Activated CD8-positive, alpha-beta T cell treated with anti-CD3 and anti-CD28 coated beads, Interleukin-2, amount 10 ng/mL, durations not matched to agents 7 days and 5 days (primary cell): ENCODE measurements at places on chromosomes 12 and 14.

DNA sequence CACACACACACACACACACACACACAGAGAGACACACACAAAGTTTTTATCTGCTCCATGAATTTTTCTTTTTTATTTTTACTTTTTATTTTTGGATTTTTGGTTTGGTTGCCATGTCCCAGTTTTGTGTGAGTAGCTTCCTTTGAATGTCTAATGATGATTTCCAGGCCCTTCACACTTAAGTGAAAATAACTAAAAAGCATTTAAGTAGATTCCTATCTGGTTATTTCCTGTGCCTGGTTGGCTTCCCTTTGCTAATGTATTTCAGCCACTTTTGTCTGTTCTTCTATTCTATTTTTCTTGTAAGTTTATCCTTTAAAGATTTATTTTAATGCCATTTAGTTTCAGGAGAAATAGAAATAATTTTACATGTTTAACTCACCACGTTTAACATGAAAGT is 755.4 kb downstream of the SLC6A15 start:
- DNase-seq = no peak

DNA sequence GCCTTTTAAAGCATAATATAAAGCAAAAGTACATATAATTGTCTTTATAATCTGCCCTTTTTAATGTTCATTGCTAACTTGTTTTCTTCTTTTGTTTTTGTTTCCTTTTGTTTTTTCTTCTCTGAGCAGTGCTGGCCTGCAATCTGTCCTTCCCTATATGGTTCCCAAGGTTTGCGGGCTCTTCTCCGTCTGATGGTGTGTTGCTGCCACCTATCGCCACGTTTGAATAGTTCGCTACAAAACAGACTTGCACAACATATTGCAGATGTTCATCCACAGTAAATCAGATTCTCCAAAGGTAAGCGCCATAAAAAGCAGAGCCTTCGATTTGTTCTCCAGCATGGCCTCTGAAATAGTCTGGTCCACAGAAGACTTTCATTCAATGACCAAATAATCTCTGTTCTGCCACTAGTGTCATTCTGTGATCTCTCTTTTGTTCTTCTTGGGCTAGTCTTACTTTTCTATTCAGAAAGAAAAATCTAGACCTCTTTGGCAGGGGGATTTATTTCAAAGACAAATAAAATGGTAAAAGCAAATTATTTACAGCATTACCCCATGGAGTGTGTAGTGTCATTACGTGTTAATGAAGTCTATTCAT is 33.5 kb downstream of the C12orf50 start:
- peak; percentile 51 for DNase-seq

GRCh38 chr12:103547376-103547775 is 39.7 kb upstream of the STAB2 start:
- no peak for DNase-seq

- DNase-seq = no peak
Observed at GRCh38 chr14:21937996-21938395, 264.4 kb upstream of the OR4E1 start.

- no peak for DNase-seq
Observed at GRCh38 chr12:46659032-46659650, 166.7 kb downstream of the SLC38A4 start.

DNA sequence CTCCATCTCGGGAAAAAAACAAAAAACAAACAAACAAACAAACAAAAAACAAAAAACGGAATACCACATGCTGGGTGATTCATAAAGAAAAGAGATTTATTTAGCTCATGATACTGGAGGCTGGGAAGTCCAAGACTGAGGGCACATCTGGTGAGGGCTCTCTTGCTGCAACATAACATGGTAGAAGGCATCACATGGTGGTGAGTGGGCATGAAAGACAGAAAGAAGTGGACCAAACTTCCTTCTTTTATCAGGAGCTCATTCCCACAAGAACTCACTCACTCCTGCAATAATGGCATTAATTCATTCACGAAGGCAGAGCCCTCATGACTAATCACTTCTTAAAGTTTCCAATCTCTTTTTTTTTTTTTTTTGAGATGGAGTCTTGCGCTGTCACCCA is 8.0 kb upstream of the LGMN start:
- no peak for DNase-seq

DNA sequence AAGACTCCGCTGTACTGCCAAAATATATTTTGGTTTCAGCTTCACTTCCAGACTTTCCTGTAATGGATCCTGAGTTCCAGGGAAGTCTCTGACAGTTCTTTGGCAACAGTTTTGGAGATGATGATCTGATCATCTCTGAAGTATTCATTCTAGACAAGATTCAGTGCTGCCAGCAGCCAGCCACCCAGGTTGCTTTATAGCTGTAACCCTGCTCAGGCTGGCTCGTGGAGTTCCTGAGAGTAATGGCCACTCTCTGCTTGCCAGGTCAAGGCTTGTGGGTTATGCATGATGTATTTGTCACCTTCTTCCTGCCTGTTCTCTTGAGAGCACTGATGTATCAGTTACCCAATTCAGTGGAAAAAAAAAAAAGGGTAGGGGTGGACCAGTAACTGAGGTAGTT is 124.3 kb downstream of the PPHLN1 start:
- no peak for DNase-seq

DNA sequence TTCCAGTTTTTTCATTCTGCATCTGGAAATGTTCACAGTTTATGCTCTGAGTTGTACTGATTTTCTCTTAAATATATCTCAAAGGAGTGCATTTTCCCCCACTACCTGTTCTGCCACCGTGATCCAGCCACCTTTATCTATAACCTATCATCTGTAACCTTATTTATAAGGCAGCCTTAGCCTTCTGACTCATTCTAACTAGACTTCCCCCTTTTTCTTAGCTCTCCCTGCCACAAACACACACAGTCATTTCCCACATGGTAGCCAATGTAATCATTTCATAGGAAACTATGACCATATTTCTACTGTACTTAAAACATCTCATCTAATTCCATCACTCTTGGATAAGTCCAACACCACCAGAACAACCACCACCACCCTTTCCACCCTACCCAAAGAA is 10.8 kb upstream of the GYS2 start:
- no peak for DNase-seq

- no peak for DNase-seq
Observed at GRCh38 chr12:112017041-112017440, 3.8 kb downstream of the ERP29 start.

DNA sequence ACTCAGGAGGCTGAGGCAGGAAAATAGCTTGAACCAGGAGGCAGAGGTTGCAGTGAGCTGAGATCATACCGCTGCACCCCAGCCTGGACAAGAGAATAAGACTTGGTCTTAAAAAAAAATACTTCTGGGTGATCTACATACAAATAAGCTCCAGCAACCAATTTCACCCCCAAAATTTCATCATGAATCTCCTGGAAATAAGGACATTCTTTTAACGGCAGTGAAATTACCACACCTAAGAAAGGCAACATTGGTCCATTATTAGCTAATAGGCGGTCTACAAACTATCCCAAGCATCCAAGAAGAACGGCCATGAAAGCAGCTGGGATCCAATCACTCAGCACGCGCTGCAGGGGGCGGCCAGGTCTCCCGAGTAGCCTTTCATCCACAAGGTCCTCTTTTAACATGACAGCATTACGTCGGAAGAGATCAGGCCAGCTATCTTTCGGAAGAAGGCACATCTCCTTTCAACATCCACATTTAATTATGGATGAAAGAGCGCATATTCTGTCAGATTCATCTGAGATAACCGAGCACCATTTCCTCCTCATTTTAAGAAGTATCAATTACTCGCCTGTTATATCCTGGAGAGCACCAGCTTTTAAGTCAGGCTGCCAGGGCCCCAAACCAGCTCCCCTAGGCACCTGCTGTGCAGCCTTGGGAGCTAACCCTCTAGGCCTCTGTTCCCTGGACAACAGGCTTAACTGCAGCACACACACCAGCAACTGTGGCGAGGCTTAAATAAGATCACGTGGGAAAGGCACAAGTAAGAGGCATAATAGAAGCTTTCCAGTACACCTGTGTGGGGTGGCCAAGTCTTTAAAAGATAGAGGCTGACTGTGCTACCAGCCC is 4.2 kb downstream of the SLC15A4 start:
- DNase-seq = no peak

GRCh38 chr12:12004524-12004923 is 66.2 kb upstream of the BCL2L14 start:
- no peak for DNase-seq

- DNase-seq = peak; percentile 46
Observed at GRCh38 chr12:15563663-15564062, 225.5 kb downstream of the EPS8 start.

- DNase-seq = no peak
Observed at GRCh38 chr14:67762051-67762450, 54.3 kb downstream of the ZFYVE26 start.

GRCh38 chr14:69673104-69673503 is 61.7 kb downstream of the SUSD6 start:
- DNase-seq = peak; percentile 44
